Common myeloid progenitor, CD34-positive (primary cell): ENCODE measurements at places on chromosomes 3 and 15.

- no peak for DNase-seq
Measured at GRCh38 chr15:48087844-48088243, 32.9 kb upstream of the SLC24A5 start.

DNA sequence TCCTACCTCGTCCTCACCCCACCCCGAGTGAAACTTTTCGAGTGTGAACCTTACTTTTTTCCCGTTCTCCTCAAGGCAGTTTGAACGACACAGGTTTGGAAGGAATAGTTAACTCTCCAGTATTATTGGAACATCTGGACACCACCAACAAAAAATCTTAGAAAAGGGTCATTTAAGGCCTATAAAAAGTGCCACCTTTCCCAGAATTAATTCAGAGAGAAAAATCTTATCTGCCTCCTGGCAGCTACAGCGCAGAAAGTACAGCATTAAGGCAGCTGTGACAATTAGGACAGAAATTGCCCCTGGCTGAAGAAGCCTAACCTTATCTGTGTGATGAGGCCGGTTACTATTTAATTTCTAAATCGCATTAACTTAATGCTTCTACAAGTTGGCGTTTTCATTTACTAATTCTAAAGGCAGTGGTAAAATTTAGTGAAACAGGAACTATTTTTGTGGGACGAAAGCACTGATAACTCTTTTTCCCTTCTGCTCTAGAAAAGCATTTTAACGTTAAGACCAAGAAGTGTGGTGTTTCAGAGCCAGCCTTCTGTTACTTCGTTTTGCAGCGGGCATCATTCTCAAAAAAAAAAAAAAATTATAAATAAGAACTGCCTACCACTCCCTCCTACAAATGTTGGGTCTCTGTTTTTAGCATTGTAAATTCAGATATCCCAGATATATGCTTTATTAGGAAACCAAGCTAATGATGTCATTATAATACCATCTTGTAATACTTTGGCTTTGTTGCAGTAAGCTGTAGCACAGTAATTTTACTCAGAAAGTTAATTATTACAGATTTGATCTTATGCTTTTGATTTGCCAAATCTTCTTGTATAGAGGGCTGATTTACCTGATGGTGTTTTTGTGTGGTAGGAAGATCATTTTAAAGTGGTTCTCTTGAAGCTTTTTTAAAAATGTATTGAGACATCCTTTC, 1.4 kb downstream of the ATP11B start:
- DNase-seq = peak; percentile 36

- DNase-seq = no peak
Measured at GRCh38 chr15:67927501-67928168, 87.8 kb upstream of the RNU6-1 start.

- DNase-seq = no peak
Measured at GRCh38 chr3:171416061-171416460, 44.1 kb downstream of the TNIK start.

GRCh38 chr3:88282528-88283241, 132.9 kb downstream of the C3orf38 start:
- no peak for DNase-seq

DNA sequence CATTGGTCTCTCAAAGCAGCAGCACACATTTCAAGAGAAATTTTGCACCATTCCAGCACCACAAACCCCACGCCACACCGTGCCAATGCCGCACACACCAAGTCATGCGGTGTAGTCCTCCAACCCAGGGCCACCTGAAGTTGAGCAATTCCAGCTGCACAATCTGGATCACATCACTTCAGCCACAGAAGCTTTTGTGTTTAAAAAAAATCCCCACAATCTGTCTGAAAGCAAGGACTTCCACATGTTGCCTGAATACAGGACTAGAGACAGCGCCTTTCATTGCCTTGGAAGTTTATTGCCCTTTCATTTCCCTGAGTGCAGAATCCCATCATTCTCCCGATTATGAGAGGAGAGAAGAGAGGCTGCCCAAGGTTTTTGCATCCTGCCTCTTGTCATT, 175.6 kb upstream of the BCL6 start:
- no peak for DNase-seq

- DNase-seq = no peak
Measured at GRCh38 chr15:85986741-85987140, 92.9 kb upstream of the AGBL1 start.

- no peak for DNase-seq
Measured at GRCh38 chr3:152031321-152031720, 157.9 kb downstream of the SUCNR1 start.

DNA sequence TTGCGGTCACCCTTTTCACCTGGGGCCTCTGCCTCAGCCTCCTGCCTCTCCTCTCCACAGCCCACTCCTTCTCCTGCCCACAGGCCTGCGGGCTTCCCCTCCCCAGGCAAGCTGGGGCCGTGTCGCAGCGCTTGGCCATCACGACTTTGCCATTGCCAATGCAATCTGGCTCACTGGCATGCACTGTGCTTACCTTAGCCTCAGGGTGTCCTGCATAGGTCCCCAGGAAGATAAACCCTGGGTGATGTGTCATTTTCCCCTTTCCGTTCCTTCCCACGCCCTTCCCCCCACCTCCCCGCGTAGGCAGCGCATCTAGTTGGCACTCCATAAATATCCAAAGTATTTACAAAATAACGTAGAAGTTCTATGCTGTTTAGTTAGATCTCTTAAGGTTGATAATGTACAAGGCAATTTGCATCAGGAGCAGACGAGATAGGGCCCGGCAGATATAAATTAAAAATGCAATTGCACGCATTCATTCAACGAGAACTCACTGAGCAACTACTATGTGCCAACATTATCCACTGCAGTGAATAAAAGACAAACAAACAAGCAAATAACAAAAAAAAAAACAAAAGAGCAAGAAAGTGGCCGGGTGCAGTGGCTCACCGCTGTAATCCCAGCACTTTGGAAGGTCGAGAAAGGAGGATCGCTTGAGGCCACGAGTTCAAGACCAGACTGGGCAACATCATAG, 973 bp upstream of the COPG1 start:
- no peak for DNase-seq

DNA sequence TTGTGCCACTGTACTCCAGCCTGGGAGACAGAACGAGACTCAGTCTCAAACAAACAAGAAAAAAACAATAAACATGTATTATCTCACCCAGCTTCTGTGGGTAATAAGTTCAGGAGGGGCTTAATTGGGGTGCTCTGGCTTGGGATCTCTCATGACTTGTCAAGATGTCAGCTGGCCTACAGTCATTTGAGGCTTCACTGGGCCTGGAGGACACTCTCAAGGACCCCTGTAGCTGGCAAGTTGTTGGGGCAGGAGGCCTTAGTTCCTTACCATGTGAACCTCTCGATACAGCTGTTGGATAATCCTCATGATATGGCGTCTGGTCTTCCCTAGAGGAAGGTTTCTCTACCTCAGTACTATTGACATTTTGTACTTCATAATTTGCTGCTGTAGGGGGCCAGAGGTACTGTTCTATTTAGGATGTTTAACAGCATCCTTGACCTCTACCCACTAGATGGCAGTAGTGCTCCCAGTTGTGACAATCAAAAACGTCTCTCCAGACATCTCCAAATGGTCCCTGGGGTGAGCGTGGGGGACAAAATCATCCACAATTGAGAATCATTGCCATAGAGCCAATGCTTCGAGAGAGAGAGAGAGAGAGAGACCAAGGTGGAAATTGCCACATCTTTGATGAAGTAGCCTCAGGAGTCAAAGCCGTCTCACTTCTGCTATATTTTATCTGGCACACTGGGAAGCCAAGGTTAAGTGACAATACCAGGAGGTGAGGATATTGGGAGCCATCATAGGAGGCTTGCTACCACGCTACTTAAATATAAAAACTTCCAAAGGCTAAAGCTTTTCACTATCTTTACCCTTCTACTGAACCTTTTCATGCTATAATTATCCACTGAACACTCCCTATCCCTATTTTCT, 23.9 kb upstream of the SLTM start:
- peak; percentile 84 for DNase-seq

- DNase-seq = no peak
Measured at GRCh38 chr3:32414522-32415202, 23.0 kb downstream of the CMTM7 start.

DNA sequence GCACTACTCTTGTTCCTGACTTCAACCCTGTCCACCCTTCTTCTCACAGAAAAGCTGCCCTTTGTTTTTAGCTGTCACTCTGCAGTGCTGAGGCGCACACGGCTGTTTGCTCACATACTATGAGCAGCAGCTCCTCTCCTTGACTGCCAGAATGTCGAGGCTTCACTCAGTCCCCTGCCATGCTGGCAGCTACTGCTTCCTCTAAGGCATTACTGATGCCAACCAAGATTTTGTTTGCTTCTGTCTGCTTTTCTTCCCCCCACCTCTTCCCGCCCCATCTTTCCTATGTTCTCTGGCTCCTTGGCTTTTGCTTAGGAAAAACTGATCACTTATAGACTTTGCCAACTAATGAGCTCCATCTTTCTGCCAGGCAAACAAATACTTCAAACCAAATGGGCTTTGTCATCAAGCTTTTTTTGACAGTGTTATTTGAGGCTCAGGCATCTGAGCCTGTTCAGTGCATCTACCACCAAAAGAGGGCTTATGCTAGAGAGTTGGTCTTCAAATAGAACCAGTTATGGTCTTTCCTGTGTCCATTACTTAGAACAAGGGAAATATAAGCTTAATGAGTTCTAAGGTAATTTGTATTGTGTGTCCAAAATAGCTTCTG, 81.0 kb downstream of the FBXL2 start:
- no peak for DNase-seq

- peak; percentile 19 for DNase-seq
Measured at GRCh38 chr3:121817753-121818152, 17.1 kb downstream of the IQCB1 start.

DNA sequence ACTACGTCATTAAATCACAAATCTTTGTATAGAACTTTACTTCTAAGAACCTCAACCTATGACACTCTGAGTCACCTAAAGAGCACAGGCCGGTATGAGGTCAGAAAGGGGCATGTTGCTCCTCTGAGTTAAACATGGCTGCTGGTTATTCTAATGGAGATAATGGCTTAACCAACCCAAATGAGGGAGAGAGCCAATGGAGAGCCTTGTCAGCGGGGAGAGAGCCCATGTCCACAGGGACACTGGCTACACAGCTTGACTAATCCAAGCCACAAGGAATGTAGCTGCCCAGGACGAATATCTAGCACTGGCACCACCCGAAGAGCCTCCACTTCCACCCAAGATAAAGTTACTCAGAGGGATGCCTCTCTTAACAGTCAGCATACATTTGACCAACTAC, 77.0 kb upstream of the STAC start:
- DNase-seq = no peak

- no peak for DNase-seq
Measured at GRCh38 chr3:23886311-23886710, 30.5 kb downstream of the NKIRAS1 start.

DNA sequence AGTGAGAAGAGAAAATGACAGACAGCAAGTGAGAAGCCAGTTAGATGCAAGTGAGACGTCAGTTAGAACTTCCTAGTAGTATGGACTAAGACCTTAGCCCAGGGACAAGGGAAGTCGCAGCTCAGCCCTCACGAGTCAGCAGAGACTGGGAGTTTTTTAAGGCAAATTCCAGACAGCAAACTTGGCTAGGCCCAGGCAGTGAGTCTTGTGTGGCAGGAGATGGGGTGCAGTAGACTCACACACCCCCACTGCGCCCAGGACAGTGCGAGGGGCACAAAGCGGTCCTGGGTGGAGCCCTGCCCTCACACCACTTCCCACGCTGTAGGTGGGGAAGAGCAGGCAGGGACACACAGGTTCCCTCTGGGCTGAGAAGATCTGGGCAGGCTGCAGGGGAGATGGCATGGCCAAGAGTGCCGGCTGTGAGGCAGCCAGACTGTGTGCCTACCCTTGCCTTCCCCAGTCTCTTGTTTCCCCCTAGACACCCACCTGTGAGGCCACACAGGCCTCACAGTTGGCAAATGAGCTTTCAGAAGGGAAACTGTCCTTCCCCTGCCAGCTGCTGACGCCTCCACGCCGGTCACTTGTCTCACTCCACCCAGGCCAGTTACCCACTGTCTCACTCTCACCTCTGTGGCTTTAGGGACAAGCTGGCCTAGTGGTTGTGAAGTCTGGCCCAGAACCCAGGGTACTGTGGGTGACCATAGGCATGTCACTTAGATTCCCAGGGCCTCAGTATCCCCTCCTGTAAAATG, 13.7 kb upstream of the PRKCD start:
- DNase-seq = no peak

GRCh38 chr3:11733914-11734313, 90.2 kb upstream of the VGLL4 start:
- no peak for DNase-seq

DNA sequence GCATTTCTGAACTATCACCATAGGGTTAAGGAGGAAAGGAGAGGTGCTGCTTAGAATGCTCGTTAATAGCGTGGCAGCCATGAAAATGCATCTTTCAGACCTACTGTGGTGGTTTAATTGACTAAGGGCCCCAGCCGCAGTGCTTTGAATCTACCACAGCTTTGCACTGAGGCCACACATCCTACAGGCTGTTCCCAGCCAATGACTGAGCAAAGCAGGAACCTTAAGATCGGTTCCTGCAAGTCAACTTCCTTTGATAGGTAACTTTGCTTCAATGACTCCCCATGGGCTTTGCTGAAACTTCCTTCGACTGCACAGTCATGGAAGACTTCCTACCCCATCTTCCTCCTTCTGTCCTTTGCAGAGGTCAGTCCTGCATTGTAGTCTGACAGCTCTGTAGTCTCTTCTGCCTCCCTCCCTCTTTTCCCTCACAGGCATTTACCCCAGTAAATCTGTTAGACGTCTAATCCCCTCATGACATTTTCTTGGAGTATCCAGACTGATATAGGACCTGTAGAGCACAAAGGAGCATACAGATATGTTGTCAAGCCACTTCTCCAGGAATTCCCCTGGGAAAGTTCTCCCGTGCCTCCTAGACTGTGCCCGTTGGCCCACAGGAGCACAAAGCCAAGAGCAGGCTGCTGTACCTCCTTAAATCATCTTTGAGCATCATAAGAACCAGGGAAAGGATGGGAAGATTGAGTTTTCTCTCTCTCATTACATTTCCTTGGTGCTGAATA, 2.6 kb upstream of the BCL2A1 start:
- no peak for DNase-seq
